CD4-positive, CD25-positive, alpha-beta regulatory T cell (primary cell): ENCODE measurements at places on chromosomes 1 and 21. TPM values are rescaled to one million over a fixed set of nuclear protein-coding genes. Genes with fewer than 3 reads are reported as not detected.

The FAM167B gene
- total RNA-seq = 0.44 TPM

The PSMA5 gene
- total RNA-seq = 61.5 TPM

The SERPINC1 gene
- not detected for total RNA-seq

- H3K27me3 ChIP-seq = no peaks in the 10 kb centered on the region
- no peaks in the 10 kb centered on the region for H3K36me3 ChIP-seq
- no peak within 1 kb of the TSS for H3K4me3 ChIP-seq
- no peaks in the 10 kb centered on the region for H3K4me1 ChIP-seq
- H3K27ac ChIP-seq = no peak within 1 kb of the TSS
Observed at GRCh38 chr1:27374362-27375086, at the start of gene FCN3. TSS of gene FCN3 (minus strand) at chr1:27374824. CDS start at chr1:27374818, 6 bp downstream.

DNA sequence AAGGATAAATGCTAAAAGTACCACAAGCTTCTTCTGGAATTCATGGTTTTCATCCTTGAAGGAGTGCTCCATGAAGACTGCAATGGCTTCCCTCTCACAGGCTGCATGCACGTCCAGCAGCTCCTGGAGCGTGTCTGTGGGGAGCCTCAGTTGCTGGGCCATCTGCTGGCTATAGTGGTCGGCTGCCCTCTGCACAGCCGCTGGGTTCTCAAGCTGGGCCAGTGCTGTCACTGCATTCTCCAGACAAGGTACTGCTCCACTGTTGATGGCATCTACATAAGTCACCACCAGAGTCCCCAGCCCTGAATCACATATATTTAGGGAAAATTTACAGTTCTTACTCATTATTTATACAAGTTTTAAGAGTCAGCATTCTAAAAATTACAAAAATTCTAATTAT is 8.7 kb downstream of the GBP4 start:
- peaks cover 10% of the 10 kb centered on the region for H3K4me1 ChIP-seq
- H3K36me3 ChIP-seq = peaks cover 88% of the 10 kb centered on the region
- no peaks in the 10 kb centered on the region for H3K27me3 ChIP-seq
- no peak overlapping the region for H3K4me3 ChIP-seq

- H3K4me3 ChIP-seq = peak overlapping the region; percentile 83
- no peaks in the 10 kb centered on the region for H3K27me3 ChIP-seq
- H3K36me3 ChIP-seq = peaks cover 10% of the 10 kb centered on the region
- H3K27ac ChIP-seq = peak overlapping the region; percentile 92
- peaks cover 81% of the 10 kb centered on the region for H3K4me1 ChIP-seq
- no peak for DNase-seq
Observed at GRCh38 chr21:17789069-17789468, 30.1 kb downstream of the C21orf91 start.

- H3K4me3 ChIP-seq = no peak overlapping the region
- no peaks in the 10 kb centered on the region for H3K36me3 ChIP-seq
- H3K4me1 ChIP-seq = no peaks in the 10 kb centered on the region
- H3K27ac ChIP-seq = no peak overlapping the region
- no peak for DNase-seq
- no peaks in the 10 kb centered on the region for H3K27me3 ChIP-seq
Observed at GRCh38 chr21:38349111-38349746, 92.4 kb downstream of the KCNJ15 start.

- H3K27me3 ChIP-seq = peaks cover 6% of the 10 kb centered on the region
- H3K27ac ChIP-seq = no peak overlapping the region
- no peak for DNase-seq
- no peaks in the 10 kb centered on the region for H3K4me1 ChIP-seq
- no peak overlapping the region for H3K4me3 ChIP-seq
- no peaks in the 10 kb centered on the region for H3K36me3 ChIP-seq
Observed at GRCh38 chr1:182217967-182218366, 156.5 kb upstream of the ZNF648 start.
